ENCODE measurements at places on chromosomes 3 and 15.

GRCh38 chr15:49876401-49877038 lies 242.5 kb downstream of the ATP8B4 start:
- no peak for DNase-seq

DNA sequence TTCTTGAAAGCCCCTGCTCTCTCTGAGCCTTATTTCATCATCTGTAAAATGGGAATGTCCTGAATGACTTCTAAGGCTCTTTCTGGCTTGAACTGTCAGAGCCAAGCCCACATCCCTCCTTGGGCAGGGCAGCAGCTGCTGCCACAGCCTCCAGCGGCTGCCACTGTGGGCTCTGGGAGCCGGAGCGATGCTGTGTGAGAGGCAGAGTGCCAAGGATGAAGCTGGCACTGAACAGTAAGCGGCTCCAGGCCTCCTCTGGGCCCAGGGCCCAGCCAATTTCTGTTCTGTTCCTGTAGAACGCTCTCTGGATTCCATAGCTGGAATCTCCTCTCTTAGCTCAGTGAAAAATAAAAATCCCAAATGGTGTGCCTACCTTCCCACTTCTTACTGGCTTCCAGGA lies 4.4 kb downstream of the CPLX3 start:
- no peak for DNase-seq

DNA sequence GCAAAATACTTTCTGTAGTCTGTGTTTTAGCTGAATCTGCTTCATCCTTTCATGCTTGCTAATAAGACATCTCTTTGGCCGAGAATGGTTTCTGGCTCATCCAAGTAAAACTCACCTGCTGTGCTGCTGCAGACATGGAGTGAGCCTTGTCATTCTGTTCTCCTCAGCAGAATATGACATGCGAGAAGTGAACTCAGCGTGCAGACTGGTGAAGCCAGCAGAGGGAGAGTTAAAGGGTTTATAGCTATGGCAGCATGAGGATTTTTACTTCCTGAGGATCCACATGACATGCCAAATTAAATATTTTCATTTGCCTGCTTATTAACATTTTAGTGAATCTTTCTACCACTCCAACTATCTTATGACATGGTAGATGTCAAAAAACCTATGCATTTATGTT lies 658.4 kb upstream of the NECTIN3 start:
- DNase-seq, result no peak

DNA sequence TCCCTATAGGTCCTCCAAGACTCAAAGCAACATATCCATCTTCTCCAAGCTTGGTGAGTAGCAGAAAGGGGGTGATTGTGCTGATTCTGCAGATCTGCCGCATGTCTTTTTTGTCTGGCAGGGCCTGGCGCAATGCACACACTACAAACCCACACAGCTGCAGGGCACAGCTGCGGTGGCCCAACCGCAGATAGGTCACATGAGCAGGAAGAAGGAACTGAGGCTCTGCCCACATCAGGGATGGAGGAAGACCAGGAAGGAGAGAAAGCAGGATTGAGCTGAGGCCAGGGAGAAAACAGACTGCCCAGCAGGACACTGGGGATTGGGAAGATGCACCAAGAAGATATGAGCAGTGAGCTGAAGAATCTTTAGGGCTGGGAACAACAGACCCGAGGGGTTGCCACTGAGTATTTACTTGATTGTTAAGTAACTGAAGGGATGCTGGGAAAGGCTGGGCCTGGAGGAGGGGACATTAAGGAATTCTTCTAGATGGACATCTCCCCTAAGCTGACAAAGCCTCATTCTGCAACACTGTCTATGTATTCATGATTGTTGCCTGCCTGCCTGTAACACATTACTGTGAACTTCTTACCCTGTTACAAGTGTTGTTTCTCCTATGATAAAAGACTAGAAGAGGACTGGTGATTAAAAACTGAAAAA lies 126.7 kb downstream of the MYLK start:
- no peak for DNase-seq

- DNase-seq, result no peak
These were observed 161.3 kb downstream of the KLF13 start for GRCh38 chr15:31487811-31488436.

DNA sequence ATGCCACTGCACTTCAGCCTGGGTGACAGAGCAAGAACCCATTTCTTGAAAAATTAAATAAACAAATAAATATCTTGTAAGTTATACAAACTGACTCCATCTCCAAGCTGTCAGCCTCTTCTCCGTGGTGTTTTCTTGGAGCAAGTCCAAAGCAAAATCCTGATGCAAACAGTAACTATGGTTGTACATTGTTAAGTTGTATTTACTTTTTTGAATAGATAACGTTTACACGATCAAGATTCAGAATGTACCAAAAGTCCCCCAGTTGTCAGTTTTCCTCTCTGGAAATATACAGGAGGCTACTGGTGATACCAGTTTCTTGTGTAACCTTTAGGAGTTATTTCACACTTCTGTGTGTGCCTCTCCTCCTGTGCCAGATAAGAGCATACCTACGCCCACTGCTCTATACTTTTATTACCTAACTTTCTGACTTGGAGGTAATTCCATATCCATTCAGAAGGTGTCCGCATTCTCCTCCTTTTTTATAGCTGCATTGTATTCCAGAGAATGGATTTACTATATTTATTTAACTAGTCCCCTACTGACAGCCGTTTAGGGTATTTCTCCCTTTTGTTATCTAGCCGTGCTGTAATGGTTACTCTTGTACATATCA lies 14.2 kb downstream of the CMTM7 start:
- DNase-seq, result no peak

- no peak for DNase-seq
These were observed 256.1 kb upstream of the TLE3 start for GRCh38 chr15:70353606-70354345.

All from stimulated activated CD4-positive, alpha-beta T cell treated with anti-CD3 and anti-CD28 coated beads, Interleukin-1b, Interleukin-23, amount 100 ng/mL, for 1 hour (primary cell).